NCI-H187 treated with DMSO at 0.1 percent for 48 hours (cell line): ENCODE measurements at places on chromosomes 12 and 14.

DNA sequence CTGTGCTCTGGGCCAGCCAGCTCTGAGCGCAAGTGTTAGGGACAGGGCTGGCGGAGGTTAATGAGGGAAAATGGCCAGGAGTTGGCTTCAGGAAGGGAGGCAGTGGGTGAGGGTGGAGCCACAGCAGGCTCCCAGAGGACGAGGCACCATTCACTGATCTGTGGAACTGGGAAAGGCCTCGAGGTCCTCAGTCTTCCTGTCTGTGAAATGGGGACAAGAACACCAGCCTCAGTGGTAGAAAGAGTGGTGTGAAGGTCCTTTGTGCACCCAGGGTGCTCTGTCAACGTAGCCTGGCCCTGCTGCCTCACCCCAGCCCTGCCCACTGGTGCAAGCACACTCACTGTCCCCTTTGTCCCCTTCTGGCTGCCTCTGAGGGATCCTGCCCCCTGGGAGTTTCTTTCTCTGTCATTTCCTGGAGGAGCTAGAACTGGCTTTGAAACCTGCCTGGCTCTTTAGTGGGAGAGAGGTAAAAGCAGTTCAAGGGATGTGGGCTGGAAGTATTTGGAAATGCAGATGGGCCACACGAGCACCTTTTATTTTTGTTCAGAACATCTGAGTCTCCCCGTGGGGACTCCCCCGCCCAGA is 25.0 kb downstream of the SYNDIG1L start:
- no peak for DNase-seq

DNA sequence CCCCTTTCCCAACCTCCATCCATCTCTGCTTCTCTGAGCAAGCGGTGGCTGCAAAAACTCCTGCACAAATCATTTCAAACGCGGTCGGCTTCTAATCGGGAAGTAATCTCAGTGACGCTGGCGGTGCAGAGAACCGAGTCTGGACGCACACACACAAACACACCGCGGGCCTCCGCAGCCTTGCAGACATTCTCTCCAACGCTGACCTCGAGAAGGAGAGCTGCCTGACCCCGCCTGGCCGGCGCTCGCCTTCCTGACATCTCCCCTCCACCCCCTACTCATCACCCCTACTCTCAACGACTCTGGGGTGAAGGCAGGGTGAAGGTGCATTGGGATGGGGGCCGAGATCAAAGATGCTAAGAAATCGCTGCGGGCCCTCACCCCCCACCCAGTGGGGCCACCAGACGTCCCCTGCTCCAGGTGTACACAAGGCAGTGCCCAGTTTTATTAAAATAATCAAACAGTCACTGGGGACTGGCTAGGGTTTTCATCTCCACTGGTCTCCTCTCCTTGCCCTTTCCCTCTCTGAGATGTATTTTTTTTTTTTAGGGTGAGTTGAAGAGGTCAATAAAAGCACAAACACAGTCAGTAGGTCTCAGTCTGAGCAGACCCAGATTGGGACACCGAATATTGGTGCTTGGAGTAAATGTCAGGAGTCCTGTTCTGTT is 506 bp upstream of the TBX5 start:
- DNase-seq = no peak

DNA sequence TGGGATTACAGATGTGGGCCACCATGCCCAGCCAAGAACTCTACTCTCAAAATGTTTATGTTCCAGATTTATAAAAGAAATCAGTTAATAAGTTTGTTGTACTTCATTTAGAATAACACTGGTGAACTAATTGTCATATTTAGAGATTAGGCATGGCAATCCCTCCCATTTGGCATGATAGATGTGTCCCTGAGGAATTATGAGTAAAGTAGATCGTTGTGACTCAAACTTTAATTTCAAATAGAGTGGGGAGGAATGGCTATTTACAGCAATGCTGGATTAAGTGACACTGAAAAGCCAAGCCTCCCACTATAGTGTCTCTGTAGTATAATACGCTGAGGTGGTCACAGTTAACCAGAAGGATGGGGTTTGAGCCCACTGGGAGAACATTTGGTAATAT is 39.3 kb upstream of the RTRAF start:
- no peak for DNase-seq

DNA sequence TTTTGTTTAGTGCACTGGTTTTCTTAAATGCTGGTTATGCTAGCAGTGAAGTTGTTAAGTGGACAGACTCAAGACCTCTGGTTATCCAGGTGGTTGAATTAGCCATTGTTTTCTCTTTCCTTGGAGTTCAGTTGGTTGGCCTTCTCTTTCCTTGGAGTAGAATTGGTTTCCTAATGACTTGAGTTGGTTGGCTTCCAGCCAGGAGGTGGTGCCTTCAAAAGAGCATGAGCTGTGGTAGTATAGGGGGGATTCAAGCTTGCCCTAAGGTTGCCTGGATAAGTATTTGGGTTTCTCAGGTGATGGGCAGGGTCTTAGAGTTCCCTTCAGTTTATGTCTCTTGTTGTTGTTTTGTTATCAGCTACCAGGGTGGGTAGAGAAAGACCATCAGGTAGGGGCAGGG is 92.5 kb downstream of the ATP23 start:
- no peak for DNase-seq

DNA sequence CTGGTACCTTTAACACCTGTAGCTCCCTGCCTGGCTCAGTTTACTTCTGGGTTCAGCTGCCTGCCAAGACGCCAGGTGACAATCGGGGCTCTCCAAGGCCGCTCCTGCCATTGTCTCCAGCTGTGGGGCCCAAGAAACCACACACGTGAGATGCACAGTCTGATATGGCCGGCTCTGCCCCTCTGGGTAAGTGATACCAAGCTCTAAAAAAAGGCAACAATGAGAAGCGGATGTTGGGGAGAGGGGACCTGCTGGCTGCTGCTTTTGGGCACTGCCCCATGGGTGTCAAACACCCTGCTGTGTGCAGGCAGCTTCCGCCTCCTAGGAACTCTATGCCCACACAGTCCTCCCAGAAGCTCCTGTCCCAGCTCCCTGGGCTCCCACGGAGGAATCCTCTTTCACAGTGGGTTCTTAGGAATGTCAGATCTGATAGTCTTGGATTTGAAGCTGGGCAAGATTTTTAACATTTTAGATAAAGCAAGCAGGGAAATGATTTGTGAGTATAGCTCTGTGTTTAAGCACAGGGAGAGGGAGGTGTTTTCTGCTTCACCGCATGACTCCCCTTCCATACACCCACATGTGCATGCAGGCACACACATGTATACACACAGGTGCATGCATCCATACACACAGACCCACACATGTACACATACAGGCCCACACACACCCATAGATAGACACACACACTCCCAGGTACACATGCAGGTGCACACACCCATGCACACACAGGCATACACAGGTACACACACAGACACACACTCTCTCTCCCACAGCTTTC is 1135.8 kb downstream of the BCL11B start:
- DNase-seq = no peak

- DNase-seq = no peak
Measured at GRCh38 chr12:6959058-6959804, 8.1 kb downstream of the PTPN6 start.

DNA sequence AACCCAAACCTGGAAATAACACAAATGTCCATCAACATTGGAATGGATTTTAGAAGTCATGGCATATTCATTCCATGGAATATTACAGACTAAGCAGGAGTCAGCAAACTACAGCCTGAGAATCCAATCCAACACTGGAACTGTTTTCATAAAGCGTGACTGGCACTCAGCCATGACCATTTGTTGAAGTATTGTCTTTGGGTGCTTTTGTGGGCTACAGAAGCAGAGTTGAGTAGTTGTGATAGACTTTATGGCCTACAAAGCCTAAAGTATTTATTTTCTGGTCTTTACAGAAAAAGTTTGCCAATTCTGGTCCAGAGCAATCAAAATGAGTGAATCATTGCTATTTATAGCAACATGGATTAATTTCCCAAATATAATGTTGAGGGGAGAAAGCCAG is 34.5 kb upstream of the FRS2 start:
- DNase-seq = no peak
